ENCODE measurements at places on chromosomes 16 and 17.

DNA sequence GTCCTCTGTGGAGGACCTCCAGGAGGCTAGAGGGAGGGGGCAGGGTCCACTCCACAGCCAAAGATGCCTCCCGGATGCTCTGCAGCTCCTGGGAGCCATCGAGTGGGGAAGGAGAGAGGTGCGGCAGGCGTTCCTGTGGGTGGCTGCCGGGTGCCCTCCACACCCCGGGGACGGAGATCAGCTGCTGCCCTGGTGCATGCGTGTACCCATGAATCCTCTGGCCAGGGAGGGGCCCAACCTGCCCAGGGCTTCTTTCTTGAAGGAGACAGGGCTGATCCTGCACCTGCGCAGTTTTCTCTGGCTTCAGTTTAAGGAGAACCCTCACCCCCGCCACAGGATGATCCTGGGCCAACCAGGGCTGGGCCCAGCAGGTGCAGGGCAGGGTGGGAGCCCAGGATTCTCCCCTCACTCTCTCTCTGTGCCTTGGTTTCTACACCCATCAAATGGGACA lies 33.5 kb upstream of the DOC2B start:
- DNase-seq: no peak

- DNase-seq: no peak
These were observed 200.1 kb downstream of the XYLT1 start for GRCh38 chr16:17270683-17271109.

DNA sequence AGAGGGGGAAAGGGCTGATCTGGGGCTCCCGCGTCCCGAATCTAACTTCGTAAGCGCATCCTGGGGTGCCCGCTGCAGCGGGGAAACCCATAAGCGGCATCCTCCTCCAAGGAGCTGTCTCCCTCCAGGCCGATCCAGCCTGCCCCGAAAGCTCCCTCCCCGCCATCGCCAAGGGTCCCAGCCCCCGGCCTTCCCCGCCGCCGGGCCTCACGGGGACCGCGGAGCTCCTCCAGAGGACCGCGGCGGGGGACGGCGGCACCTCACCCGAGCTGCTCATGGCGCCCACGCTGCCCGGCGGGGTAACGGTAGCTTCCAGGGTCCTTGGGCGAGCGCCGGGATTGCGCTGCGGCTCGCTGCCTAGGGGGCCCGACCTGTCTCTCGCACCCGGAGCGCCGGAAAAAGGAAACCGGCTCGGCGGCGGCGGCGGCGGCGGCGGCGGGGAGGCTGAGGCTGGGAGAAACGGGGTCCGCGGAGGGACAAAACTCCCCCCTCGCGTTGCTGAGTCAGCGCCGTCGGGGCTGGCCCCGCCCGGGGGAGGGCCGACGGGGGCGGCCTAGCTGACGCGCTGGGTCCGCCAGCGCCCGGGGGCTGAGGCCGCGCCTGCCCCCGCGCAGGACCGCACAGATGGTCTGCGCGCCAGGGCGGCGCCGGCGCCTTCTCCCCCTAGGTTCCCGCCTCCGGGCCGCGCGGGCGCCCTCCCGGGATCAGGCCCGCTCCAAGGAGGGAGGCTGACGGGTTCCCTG lies at the start of gene BLMH:
Gene BLMH, minus strand, starts transcription at position 402 of the 743 bp plus-strand sequence. Its CDS starts 125 bp downstream, at position 277.
- DNase-seq: peak; percentile 89

DNA sequence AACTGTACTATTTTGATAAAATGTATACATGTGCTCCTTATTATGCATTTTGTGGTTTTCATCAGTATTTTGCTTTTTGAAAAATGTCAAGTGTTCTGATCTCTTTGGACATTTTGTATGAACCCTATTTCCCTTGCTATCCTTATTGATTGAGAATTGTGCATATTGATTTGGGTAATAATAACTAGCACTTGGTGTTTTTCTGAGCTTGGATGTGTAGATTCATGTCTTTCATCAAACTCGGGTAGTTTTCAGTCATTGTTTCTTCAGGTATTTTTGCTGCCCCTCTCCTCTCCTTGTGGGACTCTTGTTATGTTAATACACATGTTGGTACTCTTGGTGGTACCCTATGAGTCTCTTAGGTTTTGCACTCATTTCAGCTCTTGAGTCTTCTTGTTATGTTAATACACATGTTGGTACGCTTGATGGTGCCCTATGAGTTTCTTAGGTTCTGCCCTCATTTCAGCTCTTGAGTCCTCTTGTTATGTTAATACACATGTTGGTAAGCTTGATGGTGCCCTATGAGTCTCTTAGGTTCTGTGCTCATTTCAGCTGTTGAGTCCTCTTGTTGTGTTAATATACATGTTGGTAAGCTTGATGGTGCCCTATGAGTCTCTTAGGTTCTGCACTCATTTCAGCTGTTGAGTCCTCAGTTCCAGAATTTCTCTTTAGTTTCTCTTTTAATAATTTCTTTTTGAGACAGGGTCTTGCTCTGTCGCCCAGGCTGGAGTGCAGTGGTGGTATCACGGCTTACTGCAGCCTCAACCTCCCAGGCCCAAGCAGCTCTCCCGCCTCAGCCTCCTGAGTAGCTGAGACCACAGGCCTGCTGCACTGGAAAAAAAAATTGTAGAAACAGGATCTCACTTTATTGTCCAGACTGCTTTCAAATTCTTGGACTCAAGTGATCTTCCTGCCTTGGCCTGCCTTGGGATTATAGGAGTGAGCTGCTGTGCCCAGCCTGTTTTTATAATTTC lies 19.3 kb downstream of the ZNF750 start:
- no peak for DNase-seq

- no peak for DNase-seq
These were observed 75.8 kb upstream of the CBX4 start for GRCh38 chr17:79914813-79915740.

- DNase-seq: no peak
These were observed 19.5 kb upstream of the RAP1GAP2 start for GRCh38 chr17:2776589-2777241.

DNA sequence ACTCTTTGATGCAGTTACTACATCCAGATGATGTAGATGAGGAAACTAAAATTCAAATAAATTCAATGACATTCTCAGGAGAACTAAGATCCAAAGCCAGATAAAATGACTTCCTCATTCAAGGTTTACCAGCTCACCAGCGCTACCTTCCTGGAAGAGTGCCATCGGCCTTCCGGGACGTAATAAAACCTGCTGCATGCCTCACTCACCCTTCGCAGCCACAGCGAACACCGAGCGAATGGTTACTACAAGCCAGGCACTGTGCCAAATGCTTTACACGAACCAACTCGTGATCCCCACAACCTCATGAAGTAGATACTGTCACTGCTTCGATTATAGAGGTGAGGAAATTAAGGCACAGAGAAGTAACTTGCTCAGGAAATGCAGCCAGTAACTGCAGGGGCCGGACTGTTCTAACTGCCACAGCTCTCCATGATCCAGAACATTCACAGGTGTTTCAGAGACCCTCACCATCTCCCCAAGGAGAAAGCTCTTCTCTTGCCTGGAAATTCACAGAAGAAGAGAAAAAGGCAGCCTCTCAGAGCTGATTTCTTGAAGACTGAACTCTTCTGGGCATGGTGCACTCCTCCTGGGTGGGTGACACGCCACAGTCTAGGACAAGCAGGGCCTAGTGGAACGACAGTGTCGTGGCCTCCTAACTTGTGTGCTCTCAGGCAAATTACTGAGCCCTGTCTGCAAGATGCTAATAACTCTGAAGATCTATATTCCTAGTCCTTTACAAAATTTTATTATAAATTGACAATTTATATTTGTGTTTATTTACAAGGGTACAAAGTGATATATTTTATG lies 46.8 kb downstream of the HIC1 start:
- no peak for DNase-seq

- DNase-seq: no peak
These were observed 263.0 kb downstream of the C16orf95 start for GRCh38 chr16:87054154-87054553.

DNA sequence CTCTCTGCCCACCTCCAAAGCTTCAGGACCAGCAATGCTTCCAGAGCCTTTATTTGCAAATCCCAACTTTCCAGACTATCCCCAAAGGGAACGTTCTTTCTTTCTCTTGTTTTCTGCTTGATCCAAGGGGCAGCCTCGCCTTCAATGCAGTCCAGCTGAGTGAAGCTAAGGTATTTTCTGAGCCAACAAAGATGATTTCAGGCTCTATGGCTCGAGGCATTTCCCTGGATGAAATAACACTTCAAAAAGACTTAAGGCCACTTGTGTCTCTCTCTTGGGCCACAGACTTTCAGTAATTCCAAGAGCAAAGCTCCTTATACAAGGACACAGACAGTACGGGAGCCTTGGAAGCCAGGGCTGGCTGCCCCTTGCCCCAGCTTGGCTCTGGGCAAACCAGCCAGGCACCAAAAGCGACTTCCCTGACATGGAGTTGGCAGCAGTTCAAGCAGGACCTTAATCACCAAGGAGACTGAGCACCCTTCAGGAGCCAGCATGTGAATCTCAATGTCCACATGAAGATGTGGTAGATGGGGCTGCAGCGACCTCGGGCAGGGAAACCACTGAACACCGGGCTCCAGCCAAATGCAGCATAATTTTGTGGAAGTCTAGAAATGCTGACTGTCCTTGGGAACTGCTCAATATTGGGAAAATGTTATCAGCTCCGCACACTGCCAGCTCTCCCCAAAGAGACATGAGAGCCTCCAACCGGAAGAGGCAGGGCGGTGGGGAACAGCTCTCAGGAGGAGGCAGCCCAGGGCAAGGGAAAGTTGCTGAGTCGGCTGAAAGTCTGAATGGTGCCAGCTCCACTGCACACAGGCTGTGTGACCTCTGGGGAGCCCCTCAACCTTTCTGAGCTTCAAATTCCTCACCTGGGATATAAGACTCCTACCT lies 39.0 kb downstream of the TK2 start:
- no peak for DNase-seq

DNA sequence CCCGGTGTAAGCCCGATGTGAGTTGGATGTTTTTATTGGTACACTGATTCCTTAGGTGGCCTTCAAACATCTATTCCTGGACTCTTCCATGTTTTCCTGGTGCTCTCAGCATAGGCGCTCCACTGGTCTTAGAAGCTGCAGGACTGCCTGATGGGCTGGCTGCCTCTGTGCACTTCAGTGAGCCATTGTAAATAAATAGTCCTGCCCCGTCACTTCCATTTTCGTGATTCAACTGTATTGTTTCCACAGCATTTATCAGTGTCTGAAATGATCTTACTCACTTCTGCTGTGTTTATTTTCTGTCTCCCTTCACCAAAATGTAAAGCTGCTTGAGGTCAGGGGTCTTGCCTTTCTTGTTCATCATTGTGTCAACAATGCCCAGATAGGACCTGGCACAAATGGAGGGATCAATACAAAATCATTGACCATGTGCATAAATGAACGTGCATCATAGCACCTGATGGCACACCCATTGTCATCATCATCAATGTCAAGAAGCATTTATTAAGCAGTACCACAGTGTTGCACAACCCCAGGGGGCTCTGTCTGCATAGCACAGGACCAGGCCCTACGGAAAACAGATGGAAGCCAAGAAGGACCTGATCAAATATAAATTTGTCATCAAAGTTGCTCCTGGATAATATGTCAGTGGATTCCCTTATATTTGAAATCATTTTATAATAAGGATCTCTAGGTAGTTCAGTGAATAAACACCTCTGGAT lies 66.6 kb upstream of the CPHXL start:
- no peak for DNase-seq

GRCh38 chr16:83669456-83669855 lies 138.3 kb upstream of the HSBP1 start:
- DNase-seq: no peak

- no peak for DNase-seq
These were observed 72.8 kb downstream of the MMD start for GRCh38 chr17:55348749-55349354.

GRCh38 chr17:35936063-35936462 lies 5.5 kb upstream of the RDM1 start:
- DNase-seq: no peak

DNA sequence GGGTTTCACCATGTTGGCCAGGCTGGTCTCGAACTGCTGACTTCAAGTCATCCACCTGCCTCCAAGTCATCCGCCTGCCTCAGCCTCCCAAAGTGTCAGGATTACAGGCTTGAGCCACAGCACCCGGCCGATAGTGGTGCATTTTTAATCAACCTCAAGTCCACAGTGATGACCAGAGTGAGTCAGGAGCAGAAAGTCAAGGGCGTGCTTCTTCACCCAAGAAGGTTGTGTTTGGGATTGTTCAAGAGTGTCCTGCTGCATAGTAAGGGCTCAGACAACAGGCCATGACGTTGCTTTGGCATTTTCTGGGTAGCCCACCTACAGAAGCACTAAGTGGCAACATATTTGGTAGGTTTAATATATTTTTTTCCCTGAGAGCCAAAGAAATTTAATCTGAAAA lies 108.3 kb upstream of the FAM20A start:
- no peak for DNase-seq

DNA sequence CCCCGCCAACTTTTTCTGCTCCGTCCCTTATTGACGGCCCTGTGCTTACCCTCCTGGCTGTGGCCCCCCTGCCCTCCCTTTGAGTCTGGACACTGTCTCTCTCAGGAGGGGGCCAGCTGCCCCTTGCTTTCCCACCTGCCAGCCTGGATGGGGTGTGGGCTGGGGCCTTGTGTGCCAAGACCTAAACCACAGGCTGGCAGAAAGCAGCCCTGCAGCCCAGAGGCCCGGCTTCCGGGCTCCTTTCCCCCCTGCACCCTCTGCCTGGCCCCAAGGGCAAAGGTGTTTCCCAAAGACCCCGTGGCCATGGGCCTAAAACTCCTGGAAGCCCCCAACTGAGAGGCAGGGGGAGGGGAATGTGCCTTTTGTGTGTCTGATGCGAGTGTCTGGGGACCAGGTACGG lies 17.5 kb downstream of the GPT2 start:
- DNase-seq: no peak

GRCh38 chr17:82092628-82092994 lies 5.4 kb downstream of the FASN start:
- DNase-seq: no peak

DNA sequence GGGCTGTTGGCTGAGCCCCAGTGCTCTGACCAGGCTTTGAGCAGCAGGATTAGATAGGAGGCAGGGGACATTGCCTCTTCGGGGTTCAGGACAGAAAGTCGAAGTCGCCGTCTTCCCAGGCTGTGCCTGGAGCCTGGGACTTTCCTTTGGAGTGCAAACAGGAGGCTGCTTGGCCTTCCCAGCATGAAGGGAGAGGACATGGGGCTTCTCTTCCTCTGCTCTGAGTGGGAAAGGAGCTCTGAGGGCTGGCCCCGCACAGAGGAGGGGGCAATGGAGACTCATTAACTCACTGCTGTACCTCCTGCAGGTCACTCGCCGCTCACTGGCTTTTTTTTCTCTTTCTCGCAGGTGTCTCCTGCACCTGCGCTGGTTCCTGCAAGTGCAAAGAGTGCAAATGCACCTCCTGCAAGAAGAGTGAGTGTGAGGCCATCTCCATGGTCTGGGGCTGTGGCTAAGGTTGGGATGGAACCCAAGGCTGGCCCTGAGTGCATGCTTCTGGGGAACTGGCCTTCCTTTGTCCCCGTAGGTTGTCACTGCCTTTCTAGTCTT lies 642 bp downstream of the MT1F start:
- no peak for DNase-seq

GRCh38 chr17:21194703-21195102 lies 19.3 kb downstream of the TMEM11 start:
- no peak for DNase-seq

Data from GM06990 (cell line).